ENCODE measurements at places on chromosomes 1 and 21.

DNA sequence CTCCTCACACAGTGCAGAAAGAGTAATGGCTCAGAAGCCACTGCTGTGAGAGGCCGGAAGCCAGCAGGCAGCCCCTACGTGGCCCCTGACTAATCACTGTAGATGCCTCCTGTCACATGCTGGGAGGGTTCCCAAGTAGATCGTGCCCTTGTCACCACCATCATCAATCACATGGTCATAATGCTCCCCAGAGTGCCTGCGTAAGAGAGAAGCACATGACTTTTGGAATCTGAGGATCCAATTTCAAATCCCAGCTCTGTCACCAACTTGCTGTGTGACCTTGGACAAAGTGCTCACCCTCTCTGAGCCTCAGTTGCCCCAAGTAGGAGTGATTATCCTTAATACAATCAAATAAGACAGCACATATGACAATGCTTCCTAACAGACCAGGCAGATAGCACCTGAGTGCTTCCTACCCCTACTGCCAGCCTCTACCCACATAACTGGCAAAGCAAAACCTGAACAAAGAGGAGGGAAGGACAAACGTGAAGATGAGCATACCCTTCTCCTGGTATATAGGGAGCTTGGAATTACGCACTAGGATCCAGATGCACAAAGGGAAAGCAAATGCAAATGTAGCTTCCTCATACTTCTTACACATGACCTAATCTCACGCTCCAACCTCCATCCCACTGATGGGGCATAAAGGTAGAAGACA, 65.7 kb downstream of the SDC3 start:
- DNase-seq = no peak

DNA sequence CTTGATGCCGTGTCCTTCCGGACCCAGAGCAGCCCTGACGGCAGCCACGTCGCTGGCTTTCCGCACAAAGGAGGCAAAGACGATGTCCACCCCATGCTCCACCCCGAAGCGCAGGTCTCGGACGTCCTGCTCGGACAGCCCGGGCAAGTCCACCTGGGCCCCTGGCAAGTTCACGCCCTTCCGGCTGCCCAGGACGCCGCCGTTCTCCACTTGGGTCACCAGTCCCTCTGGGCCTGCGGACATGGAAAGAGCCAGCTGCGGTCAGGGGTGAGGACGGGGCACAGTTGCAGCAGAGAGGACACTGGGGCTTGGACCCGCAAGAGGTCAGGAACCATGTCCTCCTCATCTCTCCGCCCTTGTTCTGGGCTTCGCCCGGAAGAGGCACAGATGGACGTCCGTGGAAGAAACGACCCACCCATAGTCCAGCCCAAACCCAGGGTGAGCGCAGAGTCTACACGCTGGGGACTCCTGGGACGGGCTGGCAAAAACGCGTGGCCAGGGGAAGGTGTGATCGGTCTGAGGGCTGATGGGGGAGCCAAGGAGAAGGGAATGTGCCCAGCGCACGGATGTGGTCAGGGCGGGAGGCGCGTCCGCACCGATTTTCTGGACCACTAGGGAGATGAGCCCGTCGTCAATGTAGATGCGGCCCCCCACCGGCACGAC, 6.6 kb downstream of the PKLR start:
- no peak for DNase-seq

DNA sequence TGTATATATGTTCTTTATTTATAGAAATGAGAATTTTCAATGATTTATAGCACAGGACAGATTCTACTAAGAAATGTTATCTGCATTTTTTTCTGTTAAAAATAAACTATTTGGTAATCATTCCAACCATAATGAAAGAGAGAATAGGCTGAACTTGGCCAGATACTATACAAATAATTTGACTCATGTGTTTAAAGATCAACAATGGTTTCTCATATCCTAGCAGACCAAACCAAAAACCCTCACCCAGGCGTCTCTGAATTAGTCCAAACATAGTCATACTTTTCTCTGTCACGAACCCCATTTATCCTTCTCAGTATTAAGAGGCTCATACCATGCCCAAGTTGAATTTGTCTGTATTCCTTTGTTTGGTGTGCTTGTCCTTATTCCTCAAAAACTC, 40.3 kb downstream of the RPE65 start:
- DNase-seq = no peak

DNA sequence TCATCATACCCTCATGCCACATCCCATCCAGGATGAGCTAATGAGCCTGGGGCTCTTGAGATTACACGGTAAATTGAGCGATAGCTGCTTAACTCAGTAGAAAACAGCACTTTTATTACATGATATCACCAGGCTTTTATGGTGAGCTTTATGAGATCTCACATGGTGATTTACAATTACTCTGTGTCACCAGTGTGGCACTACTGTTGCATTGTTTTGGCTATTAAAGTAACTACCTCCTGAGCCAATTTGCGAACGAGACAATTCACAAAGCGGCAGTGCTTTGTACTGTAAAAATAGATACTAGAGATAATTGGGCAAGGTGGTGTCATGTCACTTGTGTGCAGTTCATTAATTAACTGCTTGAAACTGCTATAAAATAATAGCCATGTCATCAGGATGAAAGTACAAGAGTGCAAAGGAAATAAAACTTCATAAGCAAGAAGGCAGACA, 767.7 kb upstream of the ADGRL2 start:
- no peak for DNase-seq

GRCh38 chr1:68570871-68571270, 74.0 kb upstream of the DEPDC1 start:
- DNase-seq = no peak

DNA sequence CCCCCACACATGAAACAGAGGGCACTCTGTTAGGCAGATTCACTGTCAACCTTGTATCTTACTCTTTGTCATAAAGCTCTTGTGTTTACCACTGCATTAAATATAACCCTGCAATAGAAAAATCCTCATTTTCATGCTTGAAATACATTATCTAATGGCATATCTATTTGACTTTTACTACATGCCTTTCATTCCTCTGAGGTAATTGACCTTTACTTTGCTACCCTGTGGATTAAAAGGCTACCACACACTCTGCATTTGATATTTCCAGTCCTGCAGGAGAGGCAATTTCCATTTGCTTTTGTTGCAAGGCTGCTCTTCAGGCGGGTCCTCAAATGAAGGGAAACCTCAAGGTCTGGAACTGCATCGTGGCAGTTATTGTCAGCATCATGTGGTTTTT, 238.0 kb downstream of the NTNG1 start:
- DNase-seq = no peak

DNA sequence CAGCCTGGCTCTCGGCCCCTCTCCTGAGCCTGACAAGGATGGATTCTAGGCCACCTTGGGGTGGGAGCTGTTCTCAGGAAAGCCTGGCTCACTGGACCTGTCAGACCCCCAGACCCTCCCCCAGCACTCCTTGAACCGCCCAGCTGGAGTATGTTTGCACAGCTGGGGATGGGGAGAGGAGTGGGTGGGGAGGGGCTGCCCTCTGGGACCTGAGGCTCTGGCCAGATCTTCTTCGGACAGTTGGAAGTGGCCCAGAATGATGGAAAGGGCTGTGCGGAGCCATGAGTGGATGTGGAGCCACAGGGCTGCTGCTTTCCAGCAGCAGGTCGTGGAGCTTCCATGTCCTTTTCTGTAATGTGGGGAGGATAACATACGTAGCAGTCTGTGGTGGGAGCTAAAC, 43.0 kb upstream of the TRABD2B start:
- no peak for DNase-seq

- no peak for DNase-seq
These were observed 44.0 kb downstream of the TBX15 start for GRCh38 chr1:118944133-118944532.

DNA sequence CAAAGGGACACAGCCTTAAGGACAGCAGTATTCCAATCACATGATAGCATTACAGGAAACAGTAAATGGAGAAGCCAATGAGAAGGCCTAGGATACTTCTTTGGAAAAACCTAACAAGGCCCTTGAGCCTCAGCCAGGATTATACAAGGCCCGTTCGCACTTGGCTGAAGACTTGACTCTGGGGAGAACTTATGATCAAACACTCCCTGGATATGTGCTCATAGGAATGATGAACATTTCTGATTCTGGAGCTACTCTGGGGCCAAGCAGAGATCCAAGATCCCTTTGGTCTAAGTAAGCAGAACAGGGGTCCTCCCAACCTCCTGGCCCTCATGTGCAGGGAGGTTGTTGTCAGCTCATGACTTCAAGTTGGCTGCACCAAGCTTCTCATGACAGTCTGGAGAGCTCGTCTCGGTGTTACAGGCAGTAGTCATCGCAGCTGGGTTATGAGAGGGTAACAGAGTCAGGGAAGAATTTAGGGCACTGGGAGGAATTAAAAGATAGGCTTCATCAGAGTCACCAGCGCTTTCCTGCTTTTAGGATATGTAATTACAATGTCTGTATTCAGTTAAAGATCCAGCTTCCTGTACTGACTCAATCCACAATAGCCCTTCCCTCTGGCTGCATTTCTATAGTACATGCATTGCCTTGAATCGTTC, 92.5 kb upstream of the IRF2BP2 start:
- DNase-seq = no peak

DNA sequence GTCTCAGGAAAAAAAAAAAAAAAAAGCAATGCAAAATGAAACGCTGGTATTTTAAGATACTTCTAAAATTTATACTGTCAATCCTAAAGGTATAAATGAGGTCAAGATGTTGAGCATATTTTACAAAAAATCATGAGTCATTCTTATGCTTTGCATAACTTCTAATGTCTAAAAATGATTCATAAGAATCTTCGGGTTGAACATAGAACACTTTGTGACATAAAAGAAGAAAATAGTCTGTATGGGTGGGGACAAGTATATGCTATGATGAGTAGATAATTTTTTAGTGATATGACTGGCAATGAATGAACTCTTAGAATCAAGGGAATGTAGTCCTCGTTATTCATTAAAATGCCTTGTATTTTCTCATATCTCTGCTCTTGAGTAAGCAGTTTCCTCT, 416.9 kb upstream of the USP24 start:
- DNase-seq = no peak

- no peak for DNase-seq
These were observed 63.3 kb downstream of the GALNT2 start for GRCh38 chr1:230130172-230130944.

- DNase-seq = peak; percentile 78
These were observed 36.2 kb upstream of the BTG2 start for GRCh38 chr1:203268901-203269653.

- no peak for DNase-seq
These were observed 21.4 kb downstream of the PEA15 start for GRCh38 chr1:160226623-160227022.

- no peak for DNase-seq
These were observed 104.0 kb downstream of the ZNF281 start for GRCh38 chr1:200305806-200306205.

DNA sequence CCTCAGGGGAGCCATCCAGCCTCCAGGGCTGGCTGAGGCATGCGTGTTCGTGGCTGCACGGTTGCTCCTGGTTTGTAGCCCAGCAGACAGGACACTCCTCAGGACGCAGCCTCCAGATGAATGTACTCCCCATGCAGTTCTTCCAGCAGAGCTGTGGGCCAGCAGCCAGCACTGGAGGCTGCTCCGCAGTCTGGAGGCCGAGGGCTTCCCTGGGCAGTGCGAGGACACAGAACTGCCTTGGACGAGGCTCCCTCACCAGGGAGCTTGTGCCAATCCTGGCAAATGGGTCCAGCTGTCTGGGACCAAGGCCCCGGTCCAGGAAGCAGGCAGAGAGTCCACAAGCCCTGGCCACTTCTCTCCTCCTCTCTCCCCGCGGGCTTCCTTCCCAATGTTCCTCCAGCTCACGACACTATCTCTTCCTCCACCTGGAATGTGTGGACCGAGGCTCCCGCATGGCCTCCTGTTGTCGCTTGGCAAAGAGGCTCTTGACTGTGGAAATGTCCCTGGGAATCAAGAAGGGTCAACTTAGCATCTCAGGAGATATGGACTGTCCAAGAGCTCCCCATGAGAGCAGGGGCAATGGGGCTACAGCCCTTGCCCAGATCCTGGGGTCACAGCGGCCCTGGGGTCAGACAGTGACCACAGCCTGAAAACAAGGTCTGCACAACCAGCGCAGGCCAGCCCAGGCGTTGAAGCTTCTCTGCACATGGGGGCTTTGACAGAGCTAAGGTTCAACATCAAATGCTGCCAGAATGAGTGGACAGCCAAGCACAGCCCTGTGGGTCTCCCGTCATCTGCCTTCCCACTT, 5.3 kb downstream of the EDN2 start:
- no peak for DNase-seq

DNA sequence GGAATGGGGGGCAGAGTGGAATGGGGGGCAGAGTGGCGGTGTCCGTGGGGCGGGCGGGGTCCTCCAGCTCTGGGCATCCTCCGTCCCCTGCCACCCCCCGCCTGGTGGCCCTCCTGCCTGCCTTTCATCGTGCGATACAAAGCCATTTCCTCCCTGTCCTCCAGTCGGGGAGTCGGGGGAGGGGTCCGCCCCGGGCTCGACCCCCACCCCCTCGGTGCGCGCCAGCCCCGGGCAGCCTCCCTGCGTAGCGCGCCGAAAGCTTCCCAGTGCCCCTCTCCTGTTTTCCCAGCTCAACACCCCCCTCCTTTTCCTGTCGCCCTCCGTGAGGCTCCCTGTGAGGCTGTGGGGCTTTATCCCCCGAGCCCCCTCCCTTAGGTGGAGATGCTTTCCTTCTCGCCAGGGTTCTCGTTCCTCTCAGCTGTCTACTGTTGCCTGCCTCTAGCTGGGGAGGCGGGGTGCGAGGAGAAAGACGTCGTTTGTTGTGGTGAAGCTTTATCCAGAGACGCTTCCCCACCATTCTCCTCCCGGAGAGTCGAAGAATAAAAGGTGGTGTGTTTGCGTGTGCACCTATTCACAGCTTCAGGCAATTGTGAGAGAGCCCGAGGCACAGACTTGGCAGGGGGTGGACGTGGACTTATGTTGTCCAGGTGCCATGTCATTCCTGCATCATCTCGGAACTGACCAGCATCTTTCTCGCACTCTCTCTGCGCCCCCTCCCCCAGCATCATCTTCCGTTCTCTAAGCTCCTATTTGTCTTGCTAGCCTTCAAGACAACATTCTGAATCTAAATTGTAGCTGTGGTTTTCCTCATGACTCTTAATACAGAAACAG, 848 bp downstream of the DNM3 start:
- DNase-seq = no peak

- DNase-seq = no peak
These were observed 1.4 kb upstream of the RHBG start for GRCh38 chr1:156367383-156368156.

DNA sequence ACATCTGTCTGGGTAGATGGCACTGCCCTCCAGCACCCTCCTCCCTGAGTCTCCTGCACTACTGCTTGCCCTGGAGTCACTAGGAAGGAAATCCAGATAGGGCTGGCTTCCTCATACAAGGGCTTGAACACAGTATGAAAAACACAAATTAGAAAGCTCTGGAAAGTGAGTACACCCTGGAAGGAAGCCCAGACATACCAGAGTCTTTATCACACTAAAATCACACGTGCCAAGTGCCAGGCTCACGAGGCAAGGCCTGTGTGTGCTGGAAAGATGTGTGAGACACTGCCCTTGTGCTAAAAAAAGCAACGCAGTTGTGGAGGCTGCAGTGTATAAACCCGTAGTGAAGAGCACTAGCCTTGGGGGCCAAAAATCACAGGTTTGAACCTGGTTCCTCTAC, 28.3 kb upstream of the S100A7 start:
- no peak for DNase-seq

Data from activated CD4-positive, alpha-beta T cell treated with anti-CD3 and anti-CD28 coated beads, Interleukin-2, amount 50 U/mL, for 16 hours (primary cell).